Right ventricle myocardium superior (tissue), 1 donor: ENCODE measurements at places on chromosomes 1 and 21.

DNA sequence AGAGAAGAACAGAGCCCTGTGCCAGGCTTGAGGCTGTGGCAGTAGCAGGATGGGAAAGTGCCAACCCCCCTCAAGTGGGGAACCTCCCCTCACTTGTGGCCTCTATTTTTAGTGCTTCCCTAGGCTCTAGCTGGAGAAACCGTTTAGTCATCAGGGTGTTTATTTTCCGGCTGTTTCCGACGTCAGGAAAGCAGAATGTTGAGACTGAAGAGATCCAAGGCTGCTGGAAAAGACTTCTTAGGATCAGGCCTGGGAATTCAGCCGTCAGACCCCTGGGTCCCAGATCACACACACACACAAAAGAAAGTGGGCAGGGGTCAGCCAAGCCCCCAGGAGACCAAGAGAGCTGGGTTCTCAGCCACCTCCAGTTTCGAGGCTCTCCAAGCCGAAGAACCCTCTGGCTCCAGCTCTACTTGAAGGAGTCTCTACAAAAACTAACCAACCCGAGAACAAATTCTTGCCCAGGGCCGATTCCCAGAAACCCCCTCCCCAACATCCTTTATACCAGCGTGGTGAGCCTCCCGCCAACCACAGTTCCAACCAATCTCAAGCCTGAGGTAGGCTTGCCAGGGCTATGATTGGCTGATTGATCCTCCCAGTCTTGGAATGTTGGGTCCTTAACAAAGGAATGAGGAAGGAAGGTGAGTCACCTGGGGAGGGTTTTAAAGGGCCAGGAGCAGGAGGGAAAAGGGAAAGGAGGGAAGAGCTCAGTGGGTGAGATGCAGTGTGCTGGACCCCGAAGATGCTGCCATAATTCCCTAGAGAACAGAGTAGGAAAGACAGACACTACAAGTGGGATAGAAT lies 2.5 kb upstream of the MEF2D start:
- peak; percentile 83 for DNase-seq

GRCh38 chr1:169078163-169078883 lies 28.2 kb upstream of the ATP1B1 start:
- no peak for DNase-seq

- no peak for DNase-seq
Measured at GRCh38 chr1:156241311-156241811, 623 bp upstream of the BGLAP start.

GRCh38 chr21:36478941-36479340 lies 981 bp downstream of the CLDN14 start:
- no peak for DNase-seq

- DNase-seq = no peak
Measured at GRCh38 chr21:33917421-33917820, 1.8 kb upstream of the ATP5PO start.

DNA sequence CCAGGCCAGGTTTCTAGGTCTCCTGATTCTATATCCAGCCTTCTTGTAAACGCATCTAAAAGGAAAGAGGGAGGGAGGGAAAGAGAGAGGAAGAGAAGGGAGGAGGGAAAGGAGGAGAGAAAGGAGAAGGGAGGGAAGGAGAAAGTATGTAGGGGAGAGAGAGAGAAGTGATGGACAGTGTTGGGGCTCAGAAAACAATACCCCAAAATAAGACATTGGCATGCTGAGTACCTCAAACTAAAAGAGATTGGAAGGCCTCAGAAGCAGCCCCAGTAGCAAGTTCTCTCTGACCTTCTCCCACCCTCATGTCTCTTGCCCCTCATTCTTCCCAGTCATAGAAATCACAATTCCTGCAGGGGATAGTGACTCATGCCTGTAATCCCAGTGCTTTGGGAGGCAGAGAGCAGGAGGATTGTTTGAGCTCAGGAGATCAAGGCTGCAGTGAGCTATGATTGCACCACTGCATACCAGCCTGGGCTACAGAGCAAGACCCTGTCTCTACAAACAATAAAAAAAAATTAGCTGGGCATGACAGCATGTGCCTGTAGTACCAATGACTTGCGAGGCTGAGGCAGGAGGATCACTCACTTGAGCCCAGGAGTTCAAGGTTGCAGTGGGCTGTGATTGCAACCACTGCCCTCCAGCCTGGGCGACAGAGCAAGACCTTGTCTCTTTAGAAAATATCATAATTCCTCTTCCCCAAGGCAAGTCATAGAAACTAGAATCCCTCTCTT lies 51.2 kb downstream of the DNTTIP2 start:
- DNase-seq = no peak

GRCh38 chr1:1614204-1614953 lies 921 bp upstream of the MIB2 start:
- peak; percentile 53 for DNase-seq

DNA sequence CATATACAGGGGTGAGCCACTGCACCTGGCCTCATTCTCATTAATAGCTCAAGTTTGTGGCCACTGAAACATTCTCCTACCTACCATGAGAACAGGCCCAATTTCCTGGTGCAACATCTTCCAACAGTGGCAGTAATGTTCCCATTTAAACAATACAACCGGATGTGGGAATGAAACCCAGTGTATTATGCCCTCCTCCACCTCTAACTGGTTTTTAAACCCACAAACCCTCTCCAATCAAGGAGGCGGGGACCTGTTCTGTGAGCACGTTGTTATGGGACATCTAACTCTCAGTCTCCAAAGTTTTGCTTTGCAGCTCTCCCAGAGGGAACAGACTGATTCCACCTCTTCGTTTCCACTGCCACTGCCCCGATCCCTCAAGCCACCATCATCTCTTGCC lies 2.6 kb downstream of the CTNNBIP1 start:
- no peak for DNase-seq

GRCh38 chr1:235817101-235817728 lies 49.5 kb downstream of the LYST start:
- no peak for DNase-seq

- no peak for DNase-seq
Measured at GRCh38 chr1:87878873-87879272, 550.2 kb downstream of the LMO4 start.

DNA sequence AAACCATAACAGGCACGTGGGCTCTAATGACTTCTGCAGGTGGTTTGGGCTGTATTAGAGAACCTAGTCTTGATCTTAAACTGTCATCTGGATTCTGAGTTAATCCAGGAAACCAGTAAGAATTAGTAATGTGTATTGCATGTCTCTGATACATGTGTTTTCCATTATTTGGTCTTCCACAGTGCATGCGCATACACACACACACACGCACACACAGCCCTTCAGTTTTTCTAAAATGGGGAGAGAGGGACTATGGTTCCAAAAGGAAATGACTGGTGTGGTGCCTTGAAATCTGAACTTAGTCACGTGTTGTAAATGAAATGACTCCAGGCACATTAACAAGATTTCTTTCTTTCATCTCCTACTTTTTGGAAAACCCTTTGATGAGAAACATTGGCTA lies 67.6 kb downstream of the OLFML2B start:
- no peak for DNase-seq

DNA sequence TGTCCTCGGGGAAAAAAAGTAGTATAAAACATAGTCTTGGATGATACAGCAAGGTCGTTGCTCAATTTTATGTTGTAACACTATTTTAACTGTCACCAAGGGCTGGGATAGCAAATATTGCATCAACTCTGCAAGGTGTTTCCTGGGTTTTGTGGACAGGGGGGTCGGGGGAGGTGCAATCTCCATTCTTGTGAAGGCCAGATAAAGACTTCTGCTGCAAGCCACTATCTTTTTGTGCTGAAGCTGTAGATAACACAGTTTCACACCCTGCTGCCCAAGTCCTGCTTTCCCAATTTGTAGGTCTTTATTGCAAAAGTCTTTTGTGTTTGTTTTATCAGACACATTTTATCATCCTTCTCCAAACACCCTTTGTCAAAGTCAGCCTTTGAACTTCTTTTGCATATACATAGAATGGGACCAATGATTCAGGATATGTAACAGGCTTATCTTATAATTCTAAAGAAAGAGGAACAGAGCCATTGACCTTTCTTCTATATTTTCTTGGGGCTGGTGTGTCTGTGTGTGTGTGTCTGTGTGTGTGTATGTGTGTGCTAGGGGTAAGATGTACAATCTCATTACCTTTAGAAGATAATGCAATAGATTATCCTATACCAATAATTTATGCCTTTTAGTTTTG lies 140.6 kb downstream of the RUNX1 start:
- DNase-seq = no peak

DNA sequence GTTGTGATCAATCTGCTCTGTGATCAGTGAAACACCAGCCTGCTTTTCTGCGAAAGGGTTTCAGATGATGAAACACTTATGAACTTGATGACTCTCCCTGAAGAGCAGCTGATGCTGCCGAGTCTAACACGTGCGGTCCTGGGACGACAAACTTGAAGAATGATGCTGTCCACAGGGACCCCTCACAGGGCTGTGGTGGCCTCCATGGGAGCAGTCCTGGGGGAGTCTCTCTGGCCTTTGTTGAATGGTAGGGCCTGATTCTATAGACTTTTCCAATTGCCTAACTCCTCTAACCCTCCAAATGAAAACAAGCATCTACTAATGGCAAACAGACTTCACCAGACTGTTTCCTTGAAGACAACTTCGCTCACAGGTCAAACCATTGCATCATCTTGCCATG lies at the start of gene OR2T10:
Gene OR2T10 (minus strand): TSS at position 112 of the 400 bp plus-strand sequence. CDS start 3,932 bp downstream, outside the sequence.
- no peak for DNase-seq

GRCh38 chr1:104018922-104019674 lies 269.4 kb downstream of the AMY1C start:
- DNase-seq = no peak

DNA sequence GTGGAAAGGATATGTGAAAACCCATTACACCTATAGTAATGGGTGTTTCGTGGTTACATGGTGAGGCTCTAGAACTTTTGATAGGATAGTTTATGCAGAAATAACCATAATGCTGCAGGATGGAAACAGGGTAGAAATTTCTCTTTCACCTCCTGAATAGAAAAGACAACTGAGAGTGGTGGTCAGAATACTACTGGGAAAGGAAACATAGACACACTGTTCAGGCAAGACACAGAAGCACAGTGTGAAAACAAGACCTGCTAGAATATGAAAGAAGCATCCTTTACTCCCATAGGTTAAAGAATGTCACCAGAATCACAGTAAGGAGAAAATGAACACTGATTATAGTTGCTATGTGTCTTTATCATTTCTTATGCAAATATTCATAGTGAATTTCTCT lies 496.6 kb downstream of the DPYD start:
- DNase-seq = no peak

GRCh38 chr21:38298832-38299231 lies 42.0 kb downstream of the KCNJ15 start:
- DNase-seq = no peak

DNA sequence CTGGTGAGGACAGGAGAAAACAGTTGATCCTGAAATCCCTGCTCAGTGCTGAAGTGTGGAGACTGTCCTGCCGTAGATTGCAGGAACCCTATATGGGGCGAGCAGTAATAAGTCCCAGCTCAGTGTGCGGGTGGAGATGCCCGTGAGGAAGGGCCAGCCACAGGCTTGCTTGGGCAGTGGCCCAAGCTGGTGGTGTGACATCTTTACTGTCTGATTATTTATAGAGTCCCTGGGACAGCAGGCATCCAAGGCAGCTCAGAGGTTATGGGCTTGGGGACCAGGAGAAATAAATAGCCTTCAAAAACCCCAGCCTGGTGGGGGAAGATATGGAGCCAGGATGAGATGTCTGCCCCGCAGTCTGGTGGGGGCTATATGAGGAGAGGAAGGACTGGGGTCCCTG lies 170.7 kb upstream of the POU3F1 start:
- DNase-seq = peak; percentile 53

- peak; percentile 69 for DNase-seq
Measured at GRCh38 chr1:201171063-201172036, 17.1 kb upstream of the TMEM9 start.

GRCh38 chr1:95396557-95396956 lies 162.5 kb downstream of the RWDD3 start:
- no peak for DNase-seq

- DNase-seq = no peak
Measured at GRCh38 chr1:183590244-183591191, at the start of gene NCF2. TSS of gene NCF2 (minus strand) at chr1:183590459. CDS start at chr1:183590329, 130 bp downstream.

DNA sequence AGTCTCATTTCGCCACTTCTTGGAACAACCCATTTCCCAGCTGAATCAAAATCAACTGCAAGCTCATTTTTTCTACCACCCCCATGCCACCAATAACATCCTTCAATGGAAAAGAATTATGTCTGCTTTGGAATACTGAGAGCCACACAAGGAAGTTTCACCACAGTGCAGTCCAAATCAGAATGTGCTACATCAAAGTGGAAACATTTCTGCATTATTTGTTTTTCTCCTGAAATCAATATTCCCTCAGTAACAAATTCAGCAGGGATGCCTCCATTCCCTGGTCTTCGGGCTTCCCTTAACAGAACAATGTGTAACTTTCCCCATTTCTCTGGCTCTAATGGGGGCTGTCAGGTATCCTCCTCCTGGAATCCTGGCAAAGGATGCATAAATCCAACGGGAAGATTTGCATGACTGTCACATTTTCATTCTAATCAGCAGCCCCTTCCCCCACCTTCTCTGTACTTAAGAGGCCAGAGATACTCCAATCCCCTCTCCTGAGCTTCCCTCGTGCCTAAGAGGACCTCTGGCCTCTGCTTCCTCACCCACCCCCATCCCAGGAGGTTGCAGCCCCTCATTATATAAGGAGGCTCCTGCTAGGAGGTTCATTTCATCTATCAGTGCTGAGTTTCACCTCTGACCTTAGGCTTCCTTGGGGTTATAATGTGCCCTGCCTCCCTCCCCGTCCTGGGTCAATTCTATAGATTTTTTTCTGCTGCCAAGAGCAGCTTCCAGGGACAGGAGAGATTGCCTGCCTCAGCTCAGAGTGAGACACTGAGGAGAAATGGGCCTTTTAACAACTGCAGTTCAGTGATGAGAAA lies 201.1 kb downstream of the OMA1 start:
- no peak for DNase-seq

DNA sequence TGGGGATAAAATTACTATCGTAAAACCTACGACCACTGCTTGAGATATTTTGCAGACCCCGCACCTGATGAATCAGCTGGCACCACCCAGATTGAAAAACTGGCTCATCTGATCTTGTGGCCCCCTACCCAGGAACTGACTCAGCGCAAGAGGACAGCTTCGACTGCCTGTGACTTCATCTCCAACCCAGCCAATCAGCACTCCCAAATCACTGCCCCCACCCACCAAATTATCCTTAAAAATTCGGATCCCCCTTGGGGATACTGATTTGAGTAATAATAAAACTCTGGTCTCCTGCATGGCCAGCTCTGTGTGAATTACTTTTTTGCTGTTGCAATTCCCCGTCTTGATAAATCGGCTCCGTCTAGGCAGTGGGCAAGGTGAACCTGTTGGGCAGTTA lies 81.4 kb downstream of the EDEM3 start:
- no peak for DNase-seq

- DNase-seq = no peak
Measured at GRCh38 chr1:218207194-218207593, 77.9 kb upstream of the RRP15 start.

DNA sequence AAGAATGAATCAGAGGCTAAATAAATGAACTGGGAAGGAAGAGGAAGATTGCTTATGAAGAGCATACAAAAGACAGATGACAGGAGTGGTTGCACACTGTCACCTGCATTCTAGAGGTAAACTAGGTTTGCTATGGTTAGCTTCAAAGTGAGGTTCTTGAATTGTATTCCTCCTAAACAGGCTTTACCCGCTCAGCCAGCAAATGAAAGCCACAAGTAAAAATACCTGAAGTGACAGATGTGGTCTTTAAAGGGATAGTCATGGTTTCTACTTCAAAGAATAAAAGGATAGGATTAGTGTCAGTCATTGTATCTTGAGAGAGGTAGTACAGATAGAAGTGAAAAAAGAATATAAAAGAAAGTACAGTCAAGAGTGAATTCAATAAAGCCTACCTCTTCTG lies 32.4 kb upstream of the PRDX6 start:
- DNase-seq = no peak
